CD4-positive, alpha-beta memory T cell (primary cell): ENCODE measurements at places on chromosomes 5 and 9. TPM values are rescaled to one million over a fixed set of nuclear protein-coding genes. Genes with fewer than 3 reads are reported as not detected.

GRCh38 chr5:58544195-58544594, 38.7 kb upstream of the RAB3C start:
- no peaks in the 10 kb centered on the region for H3K27me3 ChIP-seq
- H3K36me3 ChIP-seq = no peaks in the 10 kb centered on the region
- no peak overlapping the region for H3K27ac ChIP-seq

DNA sequence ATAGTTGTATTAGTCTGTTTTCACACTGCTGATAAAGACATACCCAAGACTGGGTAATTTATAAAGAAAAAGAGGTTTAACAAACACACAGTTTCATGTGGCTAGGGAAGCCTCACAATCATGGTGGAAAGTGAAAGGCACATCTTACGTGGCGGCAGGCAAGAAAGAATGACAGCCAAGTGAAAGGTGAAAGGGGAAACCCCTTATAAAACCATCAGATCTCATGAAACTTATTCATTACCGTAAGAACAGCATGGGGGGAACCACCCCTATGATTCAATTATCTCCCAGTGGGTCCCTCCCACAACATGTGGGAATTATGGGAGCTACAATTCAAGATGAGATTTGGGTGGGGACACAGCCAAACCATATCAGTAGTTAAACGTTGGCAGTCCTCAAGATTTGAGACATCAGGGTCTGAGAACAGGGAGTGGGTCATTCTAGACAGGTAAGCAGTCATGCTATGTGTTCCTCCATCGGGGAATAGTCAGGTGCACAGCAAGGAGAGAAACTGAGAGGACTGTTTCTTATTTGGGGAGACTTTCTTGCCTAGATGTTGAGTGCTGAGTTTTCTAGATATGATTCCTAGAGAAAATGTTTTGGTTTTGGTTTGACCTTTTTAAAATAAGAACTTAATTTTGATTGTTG, 45.8 kb upstream of the ENTREP1 start:
- no peaks in the 10 kb centered on the region for H3K27me3 ChIP-seq
- no peaks in the 10 kb centered on the region for H3K36me3 ChIP-seq
- DNase-seq = no peak
- H3K27ac ChIP-seq = no peak overlapping the region
- no peaks in the 10 kb centered on the region for H3K4me1 ChIP-seq
- no peak overlapping the region for H3K4me3 ChIP-seq

GRCh38 chr9:7358876-7359275, 440.7 kb downstream of the DMAC1 start:
- H3K4me1 ChIP-seq = no peaks in the 10 kb centered on the region
- no peaks in the 10 kb centered on the region for H3K36me3 ChIP-seq
- H3K27me3 ChIP-seq = no peaks in the 10 kb centered on the region
- H3K27ac ChIP-seq = no peak overlapping the region

GRCh38 chr9:99093492-99093791, 11.5 kb upstream of the TGFBR1 start:
- H3K27me3 ChIP-seq = no peaks in the 10 kb centered on the region
- no peak for DNase-seq
- H3K36me3 ChIP-seq = no peaks in the 10 kb centered on the region
- H3K4me1 ChIP-seq = peaks cover 35% of the 10 kb centered on the region

GRCh38 chr9:83204047-83204446, 141.1 kb upstream of the RASEF start:
- no peak overlapping the region for H3K4me3 ChIP-seq
- no peak overlapping the region for H3K27ac ChIP-seq
- no peak for DNase-seq
- no peaks in the 10 kb centered on the region for H3K4me1 ChIP-seq

DNA sequence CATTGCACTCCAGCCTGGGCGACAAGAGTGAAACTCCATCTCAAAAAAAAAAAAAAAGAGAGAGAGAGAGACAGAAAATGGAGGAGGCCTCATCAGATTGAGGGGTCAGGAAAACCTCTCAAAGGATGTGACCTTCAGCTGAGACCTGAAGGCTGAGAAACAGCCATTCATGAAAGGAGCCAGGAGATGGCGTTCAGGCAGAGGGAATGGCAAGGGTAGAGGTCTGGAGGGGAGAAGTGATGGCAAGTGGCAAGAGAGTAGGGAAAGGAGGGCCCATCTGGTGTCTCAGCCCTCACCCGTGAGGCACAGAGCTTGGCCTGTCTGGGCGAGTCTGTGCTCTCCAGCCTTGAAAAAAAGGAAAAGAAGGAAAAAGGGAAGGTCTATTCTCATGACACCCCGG, 17.0 kb downstream of the CAMK2A start:
- H3K4me1 ChIP-seq = no peaks in the 10 kb centered on the region
- H3K27me3 ChIP-seq = no peaks in the 10 kb centered on the region
- DNase-seq = no peak
- no peaks in the 10 kb centered on the region for H3K36me3 ChIP-seq

The NRARP gene
- 0.29 TPM for total RNA-seq

The LURAP1L gene
- not detected for total RNA-seq
